ENCODE measurements at places on chromosomes 12 and 14.
A peak's percentile ranks its signal among the peaks of the same experiment; 100 is the strongest.

DNA sequence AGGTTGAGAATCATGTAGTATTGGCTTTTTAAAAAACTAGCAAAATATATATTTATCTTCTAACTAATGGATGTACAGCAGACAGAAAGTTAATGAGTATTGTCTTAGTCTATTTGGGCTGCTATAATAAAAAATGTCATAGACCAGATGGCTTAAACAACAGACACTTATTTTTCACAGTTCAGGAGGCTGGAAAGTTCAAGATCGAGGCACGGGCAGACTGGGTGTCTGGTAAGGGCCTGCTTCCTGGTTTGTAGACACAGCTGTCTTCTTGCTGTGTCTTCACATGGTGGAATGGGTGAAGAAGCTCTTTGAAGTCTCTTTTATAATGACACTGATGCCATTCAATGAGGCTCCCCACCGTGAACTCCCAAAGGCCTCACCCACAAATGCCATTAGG is 70.1 kb upstream of the KRR1 start:
- no peak for DNase-seq

DNA sequence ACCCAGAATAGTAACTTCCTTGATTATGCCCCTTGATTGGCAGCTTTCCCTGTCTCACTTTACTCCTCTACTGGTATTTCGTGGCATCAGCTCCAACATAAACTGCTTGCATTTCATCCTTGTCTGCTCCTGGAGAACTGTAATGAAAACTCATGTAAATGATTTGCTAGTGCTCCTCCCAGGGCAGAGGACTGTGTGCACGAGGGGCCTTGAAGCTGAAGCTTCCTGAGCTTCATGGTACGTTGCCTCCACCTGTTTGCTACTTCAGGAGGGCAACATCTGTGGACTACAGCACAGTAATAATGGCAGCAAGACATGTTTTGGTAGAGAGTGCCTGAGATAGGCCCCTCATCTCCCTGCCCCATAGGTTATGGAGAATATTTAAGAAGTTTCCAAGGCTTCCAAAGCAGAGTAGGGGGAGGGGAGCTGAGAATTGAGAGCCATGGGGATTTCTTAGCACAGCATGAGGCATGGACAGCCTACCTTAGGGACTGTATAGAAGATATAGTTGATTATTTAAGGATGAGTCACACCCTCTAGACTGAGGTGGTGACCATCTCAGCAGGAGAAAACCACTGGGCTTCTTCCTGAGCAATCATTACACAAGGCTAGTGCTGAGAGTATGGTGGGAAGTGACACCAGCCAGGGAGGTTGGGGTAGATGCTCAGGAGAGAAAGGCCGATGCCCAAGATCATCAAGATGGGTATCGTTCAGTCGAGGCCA is 29.5 kb downstream of the CCDC198 start:
- no peak for DNase-seq

- peak; percentile 19 for DNase-seq
Observed at GRCh38 chr12:109871668-109872314, 8.6 kb downstream of the GLTP start.

DNA sequence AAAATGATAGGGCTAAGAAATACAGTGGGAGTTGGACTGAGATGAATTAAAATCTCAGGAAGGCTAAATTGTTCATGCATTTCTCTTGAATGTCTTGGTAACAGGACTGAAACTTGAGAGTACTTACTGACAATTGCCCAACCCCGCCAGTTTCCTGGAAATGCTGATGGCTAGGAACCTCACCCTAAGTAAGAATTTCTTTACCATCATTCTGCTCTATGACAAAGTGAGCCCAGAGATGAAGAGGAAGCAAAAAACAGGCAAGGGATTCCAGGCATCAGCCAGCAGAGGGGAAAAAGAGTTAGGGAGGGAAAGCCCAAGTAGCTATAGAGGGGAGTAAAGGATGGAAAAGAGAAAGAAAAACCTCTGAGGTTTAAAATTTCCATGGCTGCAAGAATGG is 397.7 kb downstream of the MDGA2 start:
- DNase-seq, result no peak

Data from mucosa of gallbladder (tissue), 1 donor.